Effector memory CD8-positive, alpha-beta T cell (primary cell): ENCODE measurements at places on chromosomes 6 and 20.

DNA sequence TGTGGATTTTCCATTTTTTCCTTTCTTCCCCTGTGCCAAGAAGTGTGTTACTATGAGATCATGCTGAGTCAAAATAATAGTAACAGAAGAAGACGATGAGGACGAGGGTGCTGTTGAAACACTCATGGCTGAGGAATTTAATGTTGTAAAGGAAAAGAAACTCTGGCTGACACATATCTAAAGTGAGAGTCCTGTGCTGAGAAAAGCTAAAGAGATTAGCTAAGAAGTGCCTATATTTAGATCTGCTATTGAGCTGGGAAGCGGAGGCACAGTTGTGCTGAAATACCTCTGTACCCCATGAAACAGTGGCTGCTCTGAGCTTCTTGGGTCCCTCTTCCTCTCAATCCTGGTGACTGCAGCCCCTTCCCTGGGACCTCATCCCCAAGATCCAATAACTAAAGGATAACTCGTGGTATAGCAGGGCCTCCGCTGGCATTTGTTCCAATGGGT lies 1.1 kb upstream of the SYTL3 start:
- DNase-seq, result no peak

- DNase-seq, result no peak
Measured at GRCh38 chr6:75204959-75205775, 686 bp downstream of the COL12A1 start.

DNA sequence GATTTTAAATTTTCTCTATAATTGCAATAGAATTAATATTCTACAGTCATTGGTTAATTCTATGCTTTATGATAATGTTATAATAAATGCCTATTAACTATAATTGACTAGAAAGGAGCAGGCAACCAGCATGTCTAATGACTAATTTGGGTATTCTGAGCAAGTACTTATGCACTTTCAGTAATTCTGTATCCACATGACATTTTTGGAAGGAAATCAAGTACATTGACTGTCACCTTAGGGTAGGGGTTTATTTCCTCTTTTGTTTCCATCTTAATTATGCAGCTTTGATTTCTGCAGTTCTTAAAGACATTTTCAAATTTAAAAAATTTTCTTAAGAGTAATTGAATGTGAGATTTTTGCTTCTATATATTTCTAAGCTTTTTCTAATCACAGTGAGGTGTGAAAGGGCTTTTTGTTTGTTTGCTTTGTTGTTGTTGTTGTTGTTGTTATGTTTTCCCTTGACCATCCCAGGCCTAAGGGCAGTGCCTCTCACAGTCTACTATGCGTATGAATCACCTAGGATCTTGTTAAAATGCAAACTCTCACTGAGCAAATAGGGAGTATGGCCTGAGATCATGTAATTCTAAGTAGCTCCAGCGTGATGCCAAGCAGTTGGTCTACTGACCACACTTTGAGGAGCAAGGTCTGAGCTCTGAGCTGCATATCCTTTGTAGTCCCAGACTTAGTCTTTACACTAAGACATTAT lies 467.1 kb upstream of the RNF217 start:
- no peak for DNase-seq

GRCh38 chr20:63833776-63834490 lies 2.9 kb upstream of the ZBTB46 start:
- DNase-seq, result no peak

- DNase-seq, result no peak
Measured at GRCh38 chr6:117907601-117908245, 659 bp downstream of the SLC35F1 start.

- DNase-seq, result no peak
Measured at GRCh38 chr20:1817577-1818211, 77.5 kb upstream of the SIRPA start.

DNA sequence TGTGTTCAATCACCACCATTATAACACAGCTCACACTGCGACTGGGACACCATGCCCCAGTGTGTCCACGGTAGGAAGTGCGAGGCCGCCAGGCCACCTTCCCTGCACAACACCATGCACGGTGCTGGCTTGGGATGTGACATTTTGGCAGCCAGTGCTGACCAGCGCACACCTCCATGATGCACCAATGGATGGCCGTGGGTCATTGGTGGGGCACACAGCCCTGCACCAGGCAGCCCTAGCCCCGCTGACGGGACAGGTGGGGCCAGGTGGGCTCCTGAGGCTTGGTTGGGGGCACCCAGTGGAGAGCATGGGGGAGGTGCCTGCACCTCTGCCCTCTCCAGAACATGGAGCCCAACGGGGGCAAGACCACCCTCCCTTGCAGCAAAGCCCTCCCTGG lies 18.2 kb upstream of the FRMD1 start:
- no peak for DNase-seq

- DNase-seq, result no peak
Measured at GRCh38 chr6:11404081-11404480, 133.5 kb upstream of the TMEM170B start.

DNA sequence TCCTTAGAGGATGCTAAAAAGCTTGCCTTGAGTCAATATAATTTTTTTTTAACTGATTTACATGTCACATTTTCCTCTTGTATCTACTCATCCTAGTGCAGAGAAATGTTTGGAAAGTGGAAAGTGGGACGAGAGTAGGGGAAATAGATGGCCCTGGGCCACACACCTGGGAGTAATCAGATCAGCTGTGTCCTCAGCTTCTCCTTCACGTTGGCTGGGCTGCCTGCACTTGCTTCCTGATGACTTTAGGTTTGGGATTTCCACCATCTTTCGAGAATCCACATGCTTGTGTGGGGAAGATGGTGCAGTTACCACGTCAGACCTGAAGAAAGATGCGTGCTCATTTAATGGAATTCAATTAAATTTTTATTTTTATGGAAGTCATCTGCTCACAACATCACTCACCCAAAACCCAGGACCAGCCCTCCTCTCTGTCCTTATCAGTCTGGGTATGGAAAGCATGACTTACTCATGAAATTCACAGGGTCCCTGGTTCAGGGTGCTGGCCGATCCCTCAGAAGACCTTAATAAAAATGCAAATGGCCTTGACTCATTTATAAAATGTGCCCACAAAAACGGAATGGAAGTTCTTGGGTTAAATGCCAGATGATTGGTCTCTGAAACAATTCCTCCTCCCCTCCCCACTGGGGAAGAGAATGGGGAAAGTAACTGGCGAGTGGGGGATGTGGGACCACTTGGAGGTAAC lies 74.5 kb upstream of the TIAM2 start:
- DNase-seq, result no peak

GRCh38 chr6:104795363-104795762 lies 64.4 kb downstream of the HACE1 start:
- DNase-seq, result no peak

DNA sequence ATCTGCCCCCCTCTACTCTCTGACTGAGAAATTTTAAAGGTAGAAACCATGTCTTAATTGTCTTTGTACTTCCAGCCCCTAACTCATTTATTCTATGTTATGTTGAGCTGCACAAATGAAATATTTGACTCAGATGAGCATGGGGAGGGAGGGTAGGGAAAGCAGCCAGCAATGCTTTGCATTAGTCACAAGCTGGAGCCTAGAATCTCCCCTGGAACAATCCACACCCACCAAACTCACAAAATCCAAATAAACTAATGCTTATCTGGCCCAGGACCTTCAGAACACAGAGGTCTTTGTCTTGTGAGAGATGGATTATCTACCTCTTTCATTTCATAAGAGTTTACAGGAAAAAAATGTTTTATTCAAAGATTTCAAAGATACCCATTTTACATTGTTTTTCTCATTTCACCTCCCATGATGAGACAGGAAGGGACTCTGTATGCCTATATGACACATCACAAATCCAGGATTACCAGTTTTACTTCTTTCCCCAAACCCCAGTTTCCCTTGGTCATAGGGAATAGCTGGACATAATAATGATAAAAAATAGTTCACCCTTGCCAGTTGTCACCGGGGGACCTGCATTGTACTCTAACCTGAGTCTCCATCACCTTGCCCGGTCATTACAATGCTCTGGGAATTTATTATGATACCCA lies 466.9 kb downstream of the KIF16B start:
- DNase-seq, result no peak

- DNase-seq, result peak; percentile 41
Measured at GRCh38 chr6:16206595-16207037, 31.8 kb upstream of the GMPR start.

DNA sequence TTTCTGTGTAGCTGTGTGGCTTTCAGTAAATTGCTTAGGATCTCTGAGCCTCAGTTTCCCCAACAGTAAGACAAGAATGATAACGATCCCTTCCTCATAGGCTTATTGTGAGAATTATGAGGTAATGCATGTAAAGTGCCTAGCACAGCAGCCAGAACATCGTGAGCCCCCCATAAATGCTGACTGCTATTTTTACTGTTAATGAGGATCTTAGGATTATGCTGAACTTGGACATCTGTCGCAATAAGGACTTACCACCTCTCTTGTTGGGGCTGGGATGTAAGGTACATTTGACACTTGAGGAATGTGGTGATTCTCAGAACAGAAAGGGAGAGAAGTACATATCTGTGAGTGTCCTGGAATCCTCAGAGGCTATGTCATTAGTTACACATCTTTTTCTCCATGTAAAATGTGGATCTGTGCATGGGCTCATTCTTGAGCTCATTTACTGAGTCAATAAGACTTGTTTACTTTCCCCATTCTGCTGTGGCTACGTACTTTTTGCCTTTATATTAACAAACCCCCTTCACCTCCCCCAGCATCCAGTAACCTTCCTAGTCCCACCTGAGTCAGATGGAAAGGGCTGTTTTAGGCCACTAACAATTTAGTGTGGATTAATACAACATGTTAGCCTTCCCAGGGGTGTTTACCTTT lies 64.4 kb upstream of the PLEKHG1 start:
- no peak for DNase-seq
